Activated CD4-positive, alpha-beta T cell treated with anti-CD3 and anti-CD28 coated beads for 36 hours (primary cell): ENCODE measurements at places on chromosomes 1 and 21. TPM values are rescaled to one million over a fixed set of nuclear protein-coding genes. Genes with fewer than 3 reads are reported as not detected.

DNA sequence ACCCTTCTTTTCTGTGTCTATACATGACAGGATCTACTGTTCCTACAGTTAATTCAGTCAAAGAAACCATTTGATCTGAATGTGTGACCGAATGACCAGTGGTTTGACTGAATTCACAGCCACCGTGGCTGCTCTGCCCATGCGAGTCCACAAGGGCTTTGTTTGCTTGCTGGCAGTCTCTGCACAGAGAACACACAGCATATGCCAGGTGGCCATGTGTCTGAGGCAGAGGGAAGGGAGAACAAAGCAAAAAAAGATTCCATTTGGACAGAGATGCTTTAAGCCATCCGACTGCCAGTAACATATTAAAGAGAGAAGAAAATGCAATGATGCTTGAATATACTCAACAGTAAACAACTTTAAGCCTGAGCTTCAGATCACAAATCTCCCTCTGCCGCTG lies 737.8 kb upstream of the CXADR start:
- no peak for DNase-seq

- no peak for DNase-seq
Measured at GRCh38 chr1:119962296-119962968, 66.1 kb upstream of the ADAM30 start.

DNA sequence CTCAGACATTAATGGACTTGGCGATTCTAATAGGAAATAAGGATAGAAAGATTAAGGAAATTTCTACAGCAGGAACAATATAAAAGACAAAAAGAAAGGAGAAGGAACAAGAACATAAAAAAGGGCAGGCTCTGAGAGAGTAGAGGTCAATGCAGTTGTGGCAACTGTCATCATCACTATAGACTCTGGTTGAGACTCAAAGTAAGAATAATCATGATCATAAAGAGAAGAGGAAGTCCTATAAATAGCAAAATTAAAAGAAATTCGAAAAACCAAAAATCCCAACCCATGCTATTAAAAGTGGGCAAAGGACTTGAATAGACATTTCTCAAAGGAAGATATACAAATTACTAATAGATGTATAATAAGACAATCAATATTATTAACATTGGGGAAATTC lies 14.4 kb upstream of the XCL1 start:
- no peak for DNase-seq

DNA sequence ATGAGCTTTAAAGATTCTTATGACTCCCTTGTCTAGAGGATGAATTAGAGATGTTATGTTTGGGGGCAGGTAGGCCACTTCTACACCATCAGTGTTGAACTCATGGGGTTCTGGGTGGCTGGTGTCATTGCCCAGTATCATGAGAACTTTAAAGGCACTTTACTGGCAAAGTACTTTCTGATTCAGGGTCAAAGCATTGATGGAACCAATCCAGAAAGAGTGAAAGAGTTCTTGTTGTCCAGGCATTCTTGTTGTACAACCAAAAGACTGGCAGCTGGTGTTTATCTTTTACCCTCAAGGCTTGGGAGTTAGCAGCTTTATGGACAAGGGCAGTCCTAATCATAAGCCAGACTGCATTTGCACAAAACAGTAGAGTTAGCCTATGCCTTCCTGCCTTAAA lies 673.0 kb downstream of the USP25 start:
- DNase-seq = no peak

DNA sequence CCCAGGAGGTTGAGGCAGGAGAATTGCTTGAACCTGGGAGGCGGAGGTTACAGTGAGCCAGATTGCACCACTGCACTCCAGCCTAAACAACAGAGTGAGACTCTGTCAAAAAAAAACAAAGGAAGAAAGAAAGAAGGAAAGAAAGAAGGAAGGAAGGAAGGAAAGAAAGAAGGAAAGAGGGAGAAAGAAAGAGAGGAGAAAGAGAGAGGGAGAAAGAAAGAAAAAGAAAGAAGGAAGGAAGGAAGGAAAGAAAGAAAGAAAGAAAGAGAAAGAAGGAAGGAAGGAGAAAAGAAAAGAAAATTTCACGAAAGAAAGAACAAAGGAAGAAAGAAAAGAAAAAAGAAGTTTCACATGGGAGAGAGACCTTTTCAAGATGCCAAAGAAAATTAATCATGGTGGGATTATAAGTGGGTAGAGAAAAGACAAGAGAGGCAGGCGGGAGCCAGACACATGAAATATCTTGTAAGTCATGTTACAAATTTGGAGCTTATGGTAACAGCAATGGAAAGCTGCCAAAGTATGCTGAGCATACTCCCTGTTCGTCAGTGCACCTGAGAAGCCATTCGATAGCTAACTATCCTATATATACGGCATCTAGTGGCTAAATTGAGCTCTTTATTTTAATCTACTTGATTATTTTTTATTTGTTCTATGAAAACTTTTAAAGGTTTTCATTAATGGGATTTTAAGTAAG lies 41.3 kb upstream of the TNFSF4 start:
- DNase-seq = no peak

GRCh38 chr1:235990330-235990795 lies 74.5 kb downstream of the NID1 start:
- no peak for DNase-seq

DNA sequence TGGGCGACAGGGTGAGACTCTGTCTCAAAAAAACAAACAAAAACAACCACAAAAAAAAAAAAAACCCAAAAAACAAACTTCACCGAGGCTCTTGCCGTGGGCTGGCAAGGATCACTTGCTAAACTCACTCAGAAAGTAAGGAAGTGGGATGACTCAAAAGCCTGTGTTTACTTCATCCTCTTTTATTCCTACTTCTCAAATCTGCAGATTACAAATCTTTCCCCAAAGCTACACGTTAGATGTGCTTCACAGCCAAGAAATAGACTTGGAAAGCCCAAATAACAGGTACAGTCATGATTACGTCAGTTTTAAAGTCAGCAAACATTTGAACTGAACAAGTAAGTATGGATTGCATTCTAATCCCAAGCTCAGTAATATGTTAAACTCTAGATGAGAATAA lies 359.3 kb downstream of the ADGRL2 start:
- no peak for DNase-seq

DNA sequence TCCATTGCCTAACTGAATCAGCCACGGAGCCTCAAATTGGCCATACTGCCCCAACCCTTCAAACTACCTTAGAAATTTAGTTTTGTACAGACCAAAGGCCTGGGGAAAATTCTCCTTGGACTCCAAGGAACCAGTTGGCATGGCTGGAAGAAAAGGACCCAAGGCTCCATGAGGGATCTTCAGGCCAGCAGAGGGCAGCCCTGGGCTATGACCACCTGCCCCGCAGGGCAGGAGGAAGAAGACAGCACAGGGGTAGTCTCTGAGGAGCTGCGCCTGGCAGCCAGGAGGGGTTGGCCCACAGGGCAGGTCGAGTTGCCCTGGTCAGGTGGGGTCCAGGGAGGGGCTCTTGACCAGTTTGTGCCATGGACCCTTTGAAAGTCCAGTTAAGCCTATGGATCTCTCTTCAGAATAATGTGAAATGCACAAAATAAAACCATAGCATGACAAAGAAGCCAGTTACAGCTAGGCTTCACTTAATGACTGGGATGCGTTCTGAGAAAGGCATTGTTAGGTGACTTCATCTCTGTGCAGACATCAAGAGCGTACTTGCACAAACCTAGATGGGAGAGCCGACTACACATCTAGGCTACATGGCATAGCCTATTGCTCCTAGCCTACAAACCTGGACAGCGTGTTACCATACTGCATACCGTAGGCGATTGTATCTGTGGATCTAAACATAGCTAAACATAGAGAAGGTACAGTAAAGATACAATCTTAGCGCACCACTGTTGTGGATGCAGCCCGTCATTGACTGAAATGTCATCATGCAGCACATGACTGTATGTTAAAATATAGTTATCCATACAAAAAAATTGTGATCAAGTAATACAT lies 26.1 kb downstream of the CACNA1S start:
- DNase-seq = peak; percentile 66

Gene SPRR2G
- not detected for total RNA-seq

Gene DNAH14
- 2.1 TPM for total RNA-seq

Gene NECTIN4
- total RNA-seq = not detected

Gene OLIG1
- total RNA-seq = not detected

Gene PLA2G2E
- total RNA-seq = not detected

Gene ZSWIM5
- total RNA-seq = 0.63 TPM
